Stimulated activated CD4-positive, alpha-beta T cell treated with anti-CD3 and anti-CD28 coated beads, Interleukin-2, amount 100 ng/mL, for 24 hours (primary cell): ENCODE measurements at places on chromosomes 2 and 18.

DNA sequence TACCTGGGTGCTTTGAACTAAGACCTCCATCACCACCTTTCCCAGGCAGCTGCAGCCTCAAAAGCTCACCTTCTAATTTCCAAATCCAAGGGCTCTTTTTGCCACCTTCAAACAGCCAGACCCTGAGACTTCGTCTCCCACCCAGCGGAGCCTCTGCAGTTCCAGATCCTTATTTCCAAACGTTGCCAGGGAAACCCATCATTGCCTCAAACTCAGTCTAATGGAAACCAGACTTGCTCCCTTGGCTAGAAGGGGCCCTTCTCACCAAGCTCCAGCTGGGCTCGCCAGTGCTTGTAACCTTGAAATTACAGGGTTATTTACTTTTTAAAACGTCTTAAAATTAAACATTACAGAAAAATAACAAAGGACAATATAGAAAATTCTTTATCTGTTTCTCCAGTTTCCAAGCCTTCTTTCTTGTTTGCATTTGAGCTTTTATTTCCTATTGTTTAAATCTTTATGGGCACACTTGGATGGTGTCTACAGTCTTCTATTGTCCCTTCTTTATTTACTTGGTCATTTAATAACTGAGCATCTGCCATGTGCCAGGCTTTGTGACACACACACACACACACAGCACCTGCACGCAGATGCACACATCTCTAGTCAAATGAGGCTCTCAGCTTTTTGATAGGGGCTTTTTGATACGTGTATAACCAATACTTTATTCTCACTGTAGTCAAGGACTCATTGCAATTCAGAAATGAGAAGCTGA is 36.1 kb downstream of the TRPM8 start:
- no peak for DNase-seq

GRCh38 chr2:237711458-237712150 is 84.2 kb downstream of the LRRFIP1 start:
- no peak for DNase-seq

GRCh38 chr2:171201271-171201670 is 40.6 kb upstream of the TLK1 start:
- no peak for DNase-seq

GRCh38 chr2:160105366-160105765 is 43.0 kb upstream of the PLA2R1 start:
- no peak for DNase-seq

GRCh38 chr2:110848071-110848470 is 115.7 kb downstream of the ACOXL start:
- DNase-seq: no peak

- DNase-seq: no peak
Observed at GRCh38 chr18:33459612-33460011, 19.1 kb upstream of the CCDC178 start.

DNA sequence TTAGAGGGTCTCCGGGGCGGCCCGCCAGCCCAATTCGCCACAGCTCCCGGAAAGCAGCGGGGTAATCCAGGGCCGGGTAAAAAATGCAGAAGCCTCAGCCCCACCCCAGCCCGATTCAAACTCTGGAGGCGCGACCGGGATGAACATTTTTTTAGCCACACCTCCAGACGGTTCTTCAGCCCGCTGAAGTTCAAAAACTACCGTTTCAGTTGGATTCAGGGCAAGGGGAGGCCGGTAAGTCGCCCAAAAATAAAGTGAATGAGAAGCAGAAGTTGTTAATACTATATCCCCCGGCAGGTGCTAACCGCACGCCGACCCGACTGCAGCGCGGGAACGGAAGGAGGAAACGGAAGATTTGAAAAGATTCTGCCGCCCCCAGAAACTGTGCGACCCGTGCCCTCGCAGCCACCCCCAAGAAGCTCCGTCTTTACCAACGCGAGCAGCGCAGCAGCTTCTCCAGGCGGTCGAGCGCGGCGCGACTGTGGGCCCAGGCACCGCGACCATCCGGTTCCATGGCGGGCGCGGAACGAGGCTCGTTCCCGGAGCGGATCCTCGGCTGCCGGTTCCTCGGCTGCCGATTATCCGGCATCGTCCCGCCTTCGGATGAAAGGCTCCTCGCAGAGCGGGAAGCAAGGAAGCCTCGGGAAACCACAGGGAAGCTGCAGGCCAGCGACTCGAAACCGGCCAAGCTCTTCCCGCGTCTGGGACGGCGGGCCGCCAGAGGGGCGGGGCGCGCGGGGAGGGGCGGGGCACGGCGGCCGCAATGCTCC is at the start of gene BARD1:
Gene BARD1 (minus strand): TSS at position 703 of the 770 bp plus-strand sequence. CDS start 114 bp downstream, at position 589.
- DNase-seq: peak; percentile 53

GRCh38 chr2:174839662-174840061 is 75.4 kb upstream of the CHRNA1 start:
- no peak for DNase-seq

- no peak for DNase-seq
Observed at GRCh38 chr2:46866770-46867246, 48.8 kb downstream of the MCFD2 start.

GRCh38 chr2:159046966-159047365 is 78.5 kb downstream of the TANC1 start:
- DNase-seq: no peak

GRCh38 chr2:232332940-232333259 is 45.7 kb upstream of the ALPP start:
- no peak for DNase-seq

DNA sequence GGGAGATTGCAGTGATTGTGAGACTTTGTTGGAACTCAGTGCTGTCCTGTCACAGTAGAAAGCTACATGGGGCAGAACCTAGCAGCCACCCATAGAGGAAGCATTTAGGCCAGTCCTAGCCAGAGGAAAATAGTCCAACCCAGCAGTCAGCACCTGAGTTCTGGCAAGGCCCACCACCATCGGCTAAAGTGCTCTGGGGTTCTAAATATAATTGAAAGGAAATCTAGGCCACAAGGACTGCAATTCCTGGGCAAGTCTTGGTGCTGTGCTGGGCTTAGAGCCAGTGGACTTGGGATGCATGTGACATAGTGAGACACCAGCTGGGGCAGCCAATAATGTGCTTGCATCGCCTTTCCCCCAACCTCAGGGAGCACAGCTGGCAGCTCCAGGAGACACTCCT is 28.9 kb upstream of the ACTR2 start:
- no peak for DNase-seq
